Fibroblast of skin of left biceps (primary cell): ENCODE measurements at places on chromosomes 2 and 18.

GRCh38 chr18:64966667-64967066, 784.1 kb upstream of the CDH7 start:
- no peak for DNase-seq

GRCh38 chr2:196099916-196100315, 31.3 kb upstream of the DNAH7 start:
- DNase-seq = no peak

GRCh38 chr2:105895990-105896764, 151.5 kb downstream of the NCK2 start:
- DNase-seq = no peak

DNA sequence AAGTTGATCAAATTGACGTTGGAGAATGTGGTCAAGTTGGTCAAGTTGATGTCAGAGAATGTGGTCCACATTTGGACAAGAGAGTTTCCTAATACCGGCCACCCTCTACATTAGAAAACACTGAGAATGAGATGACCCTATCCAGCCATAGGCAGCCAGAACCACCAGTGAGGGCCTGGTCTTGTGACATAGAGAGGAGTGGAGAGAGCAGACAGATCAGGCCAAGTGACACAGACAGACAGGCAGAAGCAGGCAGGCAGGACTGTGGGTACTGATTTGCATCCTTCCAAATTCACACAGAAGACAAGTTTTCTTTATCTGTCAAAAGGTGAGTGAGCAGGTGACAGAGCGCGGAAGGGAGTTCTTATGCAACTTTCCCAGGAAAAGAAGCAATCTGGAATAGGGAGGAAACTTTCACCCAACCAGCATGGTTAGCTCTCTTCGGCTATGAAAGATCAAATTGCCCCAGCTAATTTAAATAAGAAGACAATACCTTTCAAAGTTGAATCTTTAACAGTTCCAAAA, 109.1 kb upstream of the PID1 start:
- no peak for DNase-seq

DNA sequence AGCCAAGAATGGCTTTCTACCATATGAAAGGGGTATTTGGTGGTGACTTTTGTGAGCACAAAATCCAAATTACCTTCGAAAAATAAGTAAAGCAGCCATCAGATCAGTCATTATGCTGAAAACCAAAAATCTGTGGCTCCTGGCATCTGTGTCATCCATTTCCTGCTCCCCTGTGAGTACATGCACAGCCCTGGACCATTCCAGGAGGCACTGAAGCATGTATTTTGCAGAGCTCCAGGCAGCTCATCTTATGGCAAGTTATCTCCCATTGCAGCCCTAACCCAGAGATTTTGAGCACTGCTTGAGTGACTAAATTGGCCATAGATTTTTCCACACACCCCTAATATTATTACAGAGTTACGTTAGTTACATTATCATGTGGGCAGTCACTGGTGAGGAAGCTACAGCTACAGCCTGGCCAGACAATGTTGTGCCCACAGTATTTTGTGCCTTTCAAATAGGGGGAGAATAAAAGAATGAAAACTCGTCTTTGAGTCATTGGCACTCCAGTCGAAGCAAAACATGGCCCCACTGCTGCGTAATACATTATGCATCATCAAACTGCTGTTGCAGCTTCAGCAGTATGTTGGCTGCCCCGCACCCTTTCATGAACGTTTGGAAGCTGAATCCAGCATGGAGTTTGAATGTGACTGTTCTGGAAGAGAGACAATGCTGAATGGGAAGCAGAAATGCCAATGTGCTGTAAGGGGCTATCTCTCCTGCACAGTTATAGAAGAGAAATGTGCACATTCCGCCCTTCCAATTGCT, 702.2 kb downstream of the RNF144A start:
- no peak for DNase-seq

- DNase-seq = no peak
Measured at GRCh38 chr2:43759195-43759594, 14.6 kb upstream of the DYNC2LI1 start.

DNA sequence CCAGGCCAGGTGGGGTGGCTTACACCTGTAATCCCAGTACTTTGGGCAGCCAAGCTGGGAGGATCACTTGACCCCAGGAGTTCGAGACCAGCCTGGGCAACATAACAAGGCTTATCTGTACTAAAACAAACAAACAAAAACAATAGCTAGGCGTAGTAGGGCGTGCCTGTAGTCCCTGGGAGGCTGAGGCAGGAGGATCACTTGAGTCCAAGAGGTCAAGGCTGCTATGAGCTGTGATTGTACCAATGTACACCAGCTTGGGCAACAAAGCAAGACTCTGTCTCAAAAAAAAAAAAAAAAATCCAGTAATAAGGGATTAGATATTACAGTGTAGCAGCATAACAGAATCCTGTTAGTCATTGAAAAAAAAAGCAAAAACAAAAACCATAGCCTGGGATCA, 223.2 kb upstream of the FOSL2 start:
- DNase-seq = no peak

DNA sequence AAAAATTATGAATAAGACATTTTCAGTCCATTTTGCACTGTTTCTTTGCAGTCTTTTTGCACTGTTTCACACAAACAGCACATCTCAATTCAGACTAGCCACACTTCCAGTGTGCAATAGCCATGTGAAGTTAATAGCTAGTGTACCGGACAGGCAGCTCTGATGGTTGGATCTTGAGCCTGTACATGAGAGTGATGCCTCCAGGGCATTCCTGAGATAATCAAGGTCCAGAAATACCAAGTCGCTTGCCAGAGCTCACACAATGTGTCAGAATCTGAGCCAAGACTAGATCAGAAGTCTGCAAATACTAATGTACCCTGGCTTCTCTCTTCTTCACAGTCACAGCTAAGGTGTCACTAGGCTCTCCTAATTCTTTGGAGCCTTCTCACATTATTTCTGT, 180.2 kb downstream of the OSR1 start:
- no peak for DNase-seq

DNA sequence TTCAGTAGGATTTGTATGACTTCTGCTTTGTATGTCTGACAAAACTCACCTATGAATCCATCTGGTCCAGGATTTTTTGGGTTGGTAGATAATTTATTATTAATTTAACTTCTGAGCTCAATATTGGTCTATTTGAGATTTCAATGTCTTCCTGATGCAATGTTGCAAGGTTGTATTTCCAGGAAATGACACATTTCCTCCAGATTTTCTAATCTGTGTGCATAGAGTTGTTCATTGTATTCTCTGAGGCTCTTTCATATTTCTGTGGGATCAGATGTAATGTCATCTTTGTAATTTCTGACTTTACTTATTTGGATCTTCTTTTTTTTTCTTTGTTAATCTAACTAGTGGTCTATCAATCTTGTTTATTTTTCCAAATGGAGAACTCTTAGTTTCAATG, 584.7 kb upstream of the SETBP1 start:
- no peak for DNase-seq

DNA sequence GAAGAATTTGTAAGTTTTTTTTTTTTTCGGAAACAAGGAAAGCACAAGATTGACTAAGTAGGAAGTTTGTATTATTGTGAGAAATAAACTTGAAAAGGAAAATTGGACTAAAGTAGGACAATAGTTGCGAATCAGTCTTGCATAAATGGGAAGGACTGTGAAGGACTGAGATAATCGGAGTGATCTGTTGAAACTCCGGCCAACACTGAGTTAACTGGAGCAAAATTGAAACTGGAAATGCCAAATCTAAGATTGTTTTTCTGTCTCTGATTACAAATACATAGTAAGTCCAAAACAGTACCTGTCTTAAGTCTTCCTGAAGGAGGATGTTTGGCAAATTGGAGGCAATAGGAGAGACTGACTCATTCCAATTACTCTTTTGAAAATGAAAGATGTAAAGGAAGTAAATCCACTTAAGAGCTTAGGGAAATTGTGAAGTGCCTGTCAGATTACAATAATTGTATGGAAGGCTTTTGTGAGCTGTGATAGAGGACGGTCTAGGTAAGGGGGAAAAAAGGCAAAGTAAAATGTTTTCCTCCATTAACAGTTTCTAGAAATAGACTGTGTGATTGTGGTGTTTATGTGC, 204.9 kb upstream of the CYRIA start:
- no peak for DNase-seq

- no peak for DNase-seq
Measured at GRCh38 chr2:240948905-240949790, 43.0 kb downstream of the CROCC2 start.

GRCh38 chr2:237057893-237058300, 27.8 kb upstream of the COPS8 start:
- no peak for DNase-seq

DNA sequence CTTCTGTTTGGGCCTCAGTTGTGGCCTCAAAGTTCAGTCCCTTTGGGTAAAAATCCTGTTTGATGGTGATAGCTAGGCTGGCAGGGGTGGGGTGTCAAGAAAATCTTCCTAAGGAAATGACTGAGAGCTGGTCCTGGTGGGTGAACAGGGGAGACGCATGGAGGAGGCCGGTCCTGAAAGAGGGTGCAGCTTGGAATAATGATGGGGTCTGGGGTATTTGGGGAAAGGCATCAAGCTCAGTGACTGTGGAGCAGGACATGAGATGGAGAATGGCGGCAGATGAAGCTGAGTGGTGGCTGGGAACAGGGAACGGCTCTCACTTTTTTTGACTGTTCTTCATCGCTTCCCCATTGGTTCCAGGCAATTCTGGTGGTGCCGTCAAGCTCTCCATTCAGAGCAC, 140.7 kb upstream of the PKDCC start:
- no peak for DNase-seq

DNA sequence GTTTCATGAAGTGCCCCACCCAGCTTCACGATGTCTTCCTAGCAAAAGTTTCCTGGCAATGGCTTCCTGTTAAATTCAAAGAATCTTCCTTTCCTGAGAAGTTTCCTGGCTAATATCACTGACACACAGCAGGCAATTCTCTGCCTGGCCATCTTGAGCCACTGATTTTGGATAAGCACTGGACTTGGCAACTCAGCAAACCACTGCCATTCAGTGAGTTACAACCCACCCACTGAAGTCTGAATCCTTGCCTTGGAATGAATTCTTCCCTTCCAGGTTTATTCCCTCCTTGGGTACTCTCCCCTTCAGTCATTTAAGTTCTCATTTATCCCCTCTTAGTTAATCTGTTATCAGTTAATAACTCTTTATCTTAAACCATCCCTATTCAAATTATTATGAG, 426.0 kb downstream of the MBD2 start:
- no peak for DNase-seq

DNA sequence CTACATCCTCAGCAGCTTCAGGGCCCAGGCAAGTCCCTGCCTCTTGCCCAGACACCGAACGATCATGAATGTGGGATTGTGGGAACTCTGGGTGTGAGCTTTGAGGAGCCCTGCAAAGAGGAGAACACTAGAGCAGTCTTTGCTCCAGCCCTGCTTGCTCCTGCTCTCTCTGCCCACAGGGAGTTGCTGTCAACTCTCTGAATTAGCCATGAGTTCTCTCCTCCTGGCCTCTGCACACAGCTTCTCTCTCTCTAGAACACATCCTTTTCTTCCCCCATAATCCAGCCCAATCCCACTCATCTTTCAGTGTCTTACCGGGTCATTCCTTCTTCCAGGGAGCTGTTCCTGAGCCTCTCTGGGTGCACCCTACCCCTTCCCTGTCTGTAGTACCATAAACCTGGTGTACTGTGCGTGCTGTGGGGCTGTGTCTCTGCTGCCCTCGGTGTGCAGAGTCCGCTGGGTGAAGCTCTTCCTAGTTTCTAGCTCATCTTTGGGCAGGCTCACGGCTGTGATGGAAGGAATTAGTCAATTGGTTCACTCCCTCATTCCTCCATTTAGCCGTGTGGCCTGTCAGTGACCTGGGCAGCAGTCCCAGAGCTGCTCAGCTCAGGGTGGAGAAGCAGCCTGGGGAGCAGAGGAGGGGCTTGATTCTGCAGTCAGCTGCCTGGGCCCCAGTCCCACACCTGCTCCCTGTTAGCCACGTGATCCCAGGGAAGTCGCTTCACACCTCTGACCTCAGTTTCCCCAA, 132.9 kb upstream of the HDAC4 start:
- no peak for DNase-seq

- DNase-seq = no peak
Measured at GRCh38 chr2:146561996-146562395, 1282.8 kb upstream of the ACVR2A start.

- DNase-seq = no peak
Measured at GRCh38 chr2:145748927-145749326, 1229.0 kb upstream of the ZEB2 start.

GRCh38 chr2:134123332-134123731, 130.5 kb upstream of the MGAT5 start:
- no peak for DNase-seq

DNA sequence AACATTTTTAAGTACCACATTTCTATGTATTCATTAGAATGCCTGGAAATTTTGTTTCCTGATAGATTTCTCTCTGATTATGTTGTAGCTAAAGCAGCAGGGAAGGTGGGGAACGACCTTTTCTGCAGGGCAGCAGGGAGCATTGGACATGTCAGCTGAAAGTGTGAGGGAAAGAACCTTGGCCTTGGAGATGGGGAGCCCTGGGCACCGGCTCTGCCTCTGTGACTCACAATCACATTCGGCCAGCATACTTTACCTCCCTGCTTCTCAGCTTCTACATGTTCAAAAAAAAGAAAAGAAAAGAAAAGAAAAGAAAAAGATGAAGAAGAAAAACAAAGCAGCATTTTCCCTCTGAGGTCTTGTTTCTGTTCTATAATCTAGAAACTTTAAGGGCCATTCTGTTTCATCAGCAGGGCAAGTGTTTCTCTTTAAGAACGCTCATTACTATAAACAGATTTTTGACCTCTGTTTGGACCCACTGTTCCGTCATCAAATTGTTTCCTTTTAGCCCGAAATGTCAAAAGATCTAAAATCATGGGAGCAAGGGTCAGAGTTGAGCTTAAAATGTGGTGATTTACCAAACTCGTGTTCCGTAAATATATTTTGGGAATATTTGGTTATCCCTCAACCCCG, 27.9 kb downstream of the SETBP1 start:
- DNase-seq = no peak

- no peak for DNase-seq
Measured at GRCh38 chr18:69636529-69637301, 236.0 kb downstream of the DOK6 start.

GRCh38 chr2:23944527-23944926, 4.3 kb downstream of the UBXN2A start:
- no peak for DNase-seq

DNA sequence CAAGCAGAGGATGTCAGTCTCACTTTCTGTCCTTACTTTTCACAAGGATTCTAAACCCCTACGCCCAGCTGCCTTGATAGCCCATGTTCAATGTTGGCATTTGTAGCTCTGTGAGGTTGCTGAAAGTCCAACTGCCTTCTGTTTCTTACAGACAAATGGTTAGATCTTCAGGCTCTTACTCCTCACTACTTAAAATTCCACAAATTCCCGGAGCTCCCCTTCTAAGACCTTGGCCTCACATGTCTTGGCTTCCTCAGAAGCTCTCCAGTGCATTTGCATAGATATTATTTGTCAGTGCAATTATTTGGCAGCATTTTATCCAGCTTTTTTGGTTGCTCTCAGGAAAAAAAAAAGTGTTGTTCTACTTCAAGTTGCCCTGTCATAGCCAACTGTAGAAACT, 453.7 kb upstream of the CELF4 start:
- DNase-seq = no peak

- DNase-seq = no peak
Measured at GRCh38 chr18:45383228-45383627, 232.0 kb upstream of the SLC14A2 start.
